AG04449 (cell line): ENCODE measurements at places on chromosomes 5 and 9.

DNA sequence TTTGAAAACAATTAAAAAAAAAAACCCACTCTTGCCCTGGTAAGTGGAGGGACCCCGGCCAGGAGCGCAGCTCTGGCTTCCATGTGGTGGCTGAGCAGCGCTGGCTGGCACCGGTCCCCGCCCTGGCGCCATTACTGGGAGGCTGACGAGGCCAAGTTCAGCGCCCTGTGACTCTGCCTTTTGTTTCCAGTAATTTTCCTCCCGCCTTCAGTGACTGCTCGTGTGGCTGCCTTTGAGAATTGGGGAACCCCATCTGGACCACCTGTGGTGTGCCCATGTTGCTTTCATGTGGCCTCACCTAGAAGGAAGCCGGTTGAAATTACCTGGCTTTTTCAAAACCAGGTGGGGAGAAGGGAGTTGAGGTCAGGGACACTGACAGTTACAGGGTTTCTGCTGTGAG lies 136.1 kb downstream of the GAPVD1 start:
- no peak for DNase-seq

GRCh38 chr9:13957089-13957488 lies 356.9 kb downstream of the NFIB start:
- DNase-seq = no peak

- DNase-seq = no peak
Measured at GRCh38 chr9:93265301-93265971, 81.5 kb downstream of the WNK2 start.

DNA sequence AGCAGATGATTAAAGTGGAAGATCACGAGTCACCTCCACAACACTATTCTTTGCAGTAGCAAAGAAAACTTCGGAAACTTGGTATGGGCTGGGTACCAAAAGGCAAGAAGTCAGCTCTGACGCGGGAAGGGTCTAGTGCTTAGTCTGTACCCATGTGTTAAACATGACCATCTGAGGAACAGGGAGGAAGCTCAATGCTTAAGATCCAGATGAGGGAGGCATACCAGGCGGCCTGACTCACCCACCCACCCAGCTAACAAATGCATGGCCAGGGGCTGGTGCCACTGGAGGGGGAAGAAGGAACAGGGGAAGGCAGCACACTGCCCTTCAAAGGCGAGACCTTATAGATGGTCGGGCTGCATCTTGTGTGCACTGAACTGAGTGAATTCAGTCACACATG lies 41.8 kb downstream of the CAMSAP1 start:
- no peak for DNase-seq

GRCh38 chr5:141915881-141916336 lies 7.8 kb upstream of the DELE1 start:
- no peak for DNase-seq

GRCh38 chr9:72139226-72139625 lies 10.0 kb upstream of the GDA start:
- no peak for DNase-seq

DNA sequence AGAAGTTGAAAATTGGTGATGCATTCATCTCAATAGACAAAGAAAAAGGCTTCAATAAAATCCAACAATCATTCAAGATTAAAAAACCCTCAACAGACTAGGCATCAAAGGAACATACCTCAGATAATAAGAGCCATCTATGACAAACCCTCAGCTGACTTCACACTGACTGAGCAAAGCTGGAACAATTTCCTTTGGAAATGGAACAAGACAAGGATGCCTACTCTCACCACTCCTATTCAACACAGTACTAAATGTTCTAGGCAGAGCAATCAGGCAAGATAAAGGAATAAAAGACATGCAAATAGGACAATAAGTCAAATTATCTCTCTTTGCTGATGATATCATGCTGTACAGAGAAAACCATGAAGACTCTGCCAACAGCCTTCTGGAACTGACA lies 1188.1 kb downstream of the DTWD2 start:
- DNase-seq = no peak

GRCh38 chr5:95779611-95780010 lies 42.9 kb downstream of the GLRX start:
- no peak for DNase-seq

- DNase-seq = no peak
Measured at GRCh38 chr9:26169708-26170107, 491.5 kb upstream of the TUSC1 start.

- DNase-seq = no peak
Measured at GRCh38 chr5:153866176-153866575, 172.5 kb downstream of the FAM114A2 start.

DNA sequence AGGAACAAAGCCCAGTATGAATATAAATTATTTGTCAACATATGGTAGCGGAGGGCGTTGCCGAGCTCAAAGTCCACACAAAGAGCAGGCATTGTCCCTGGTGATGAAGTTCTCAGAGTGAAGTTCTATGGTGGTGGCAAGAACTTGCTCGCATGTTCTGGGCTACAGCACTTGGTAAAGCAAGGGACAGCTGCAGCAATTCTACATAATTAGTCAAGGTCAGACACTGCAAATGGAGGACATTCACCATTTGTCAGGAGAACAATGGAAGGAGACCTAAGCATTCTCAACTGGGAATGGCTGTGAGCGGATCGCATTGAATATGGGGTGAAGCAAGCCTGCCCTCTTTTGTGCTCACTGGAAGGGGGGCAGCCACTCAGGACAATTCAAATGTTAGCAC lies 503.8 kb upstream of the ADAMTS16 start:
- DNase-seq = no peak

DNA sequence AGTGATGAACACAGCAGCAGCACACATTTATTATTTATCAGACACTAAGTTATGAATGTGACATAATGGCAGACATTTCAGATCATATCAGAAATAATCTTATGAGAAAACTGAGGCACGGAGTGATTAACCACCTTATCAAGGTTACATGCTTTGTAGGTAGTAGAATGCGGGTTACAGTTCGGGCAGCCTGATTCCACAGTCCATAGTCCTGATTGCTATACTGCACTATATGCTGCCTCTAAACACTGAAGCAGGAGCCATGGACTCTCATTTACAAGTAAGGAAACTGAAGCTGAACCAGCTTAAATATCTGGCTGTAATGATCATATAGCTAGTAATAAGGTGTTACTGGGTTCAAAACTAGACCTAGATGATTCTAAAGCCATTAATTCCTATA lies 291.3 kb upstream of the ADAMTSL1 start:
- DNase-seq = no peak

- no peak for DNase-seq
Measured at GRCh38 chr9:93451849-93452709, 594 bp downstream of the FAM120A start.
